ENCODE measurements at places on chromosomes 12 and 14.

- DNase-seq = no peak
Measured at GRCh38 chr12:30296486-30296885, 399.2 kb downstream of the IPO8 start.

- no peak for DNase-seq
Measured at GRCh38 chr12:95607642-95608041, 56.4 kb upstream of the USP44 start.

DNA sequence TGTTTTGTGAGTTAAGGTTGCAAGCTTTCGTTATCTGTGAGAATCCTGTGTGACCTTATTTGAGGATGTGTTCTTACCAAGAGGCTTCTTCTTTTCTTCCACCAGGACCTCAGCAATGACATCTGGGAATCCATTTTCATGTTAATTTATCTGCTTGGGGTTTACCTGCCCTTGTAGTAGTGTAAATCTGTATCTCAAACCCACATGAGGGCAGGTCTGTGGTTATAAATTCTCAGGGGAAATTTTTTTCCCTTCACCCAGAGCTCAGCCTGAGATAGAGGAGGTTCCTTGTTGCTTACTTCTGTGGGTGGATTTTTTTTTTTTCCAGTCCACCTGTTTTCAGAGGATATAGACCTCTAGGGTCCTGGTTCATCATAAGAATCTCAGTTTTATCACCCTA, 70.8 kb downstream of the AKAP6 start:
- DNase-seq = no peak

DNA sequence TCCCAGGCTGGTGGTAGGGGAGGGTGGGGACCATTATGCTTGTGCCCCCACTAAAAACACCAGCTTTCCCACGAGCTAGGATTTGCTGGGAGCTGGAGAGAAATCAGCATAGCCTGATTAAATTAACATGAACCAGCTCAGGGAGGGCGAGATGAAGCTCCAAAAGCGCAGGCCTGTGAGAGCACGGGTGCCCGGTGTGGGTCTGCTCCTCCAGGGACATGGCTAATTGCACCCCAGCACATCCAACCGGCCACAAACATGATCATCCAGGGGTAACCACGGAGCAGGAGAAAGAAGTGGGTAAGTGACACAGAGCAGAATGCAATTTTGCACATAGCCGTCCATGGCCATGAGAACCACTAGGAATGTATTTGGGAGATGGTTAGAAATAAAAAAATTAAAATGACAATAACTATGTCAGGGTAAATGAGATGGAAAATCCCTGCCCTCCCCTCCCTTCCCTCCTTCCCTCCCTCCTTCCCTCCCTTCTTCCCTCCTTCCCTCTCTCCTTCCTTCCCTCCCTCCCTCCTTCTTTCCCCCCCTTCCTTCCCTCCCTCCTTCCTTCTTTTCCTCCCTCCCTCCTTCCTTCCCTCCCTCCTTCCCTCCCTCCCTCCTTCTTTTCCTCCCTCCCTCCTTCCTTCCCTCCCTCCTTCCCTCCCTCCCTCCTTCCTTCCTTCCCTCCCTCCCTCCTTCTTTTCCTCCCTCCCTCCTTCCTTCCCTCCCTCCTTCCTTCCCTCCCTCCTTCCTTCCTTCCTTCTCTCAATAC, 26.9 kb downstream of the CLMN start:
- DNase-seq = no peak

- no peak for DNase-seq
Measured at GRCh38 chr12:123101526-123101925, 49.4 kb downstream of the PITPNM2 start.

DNA sequence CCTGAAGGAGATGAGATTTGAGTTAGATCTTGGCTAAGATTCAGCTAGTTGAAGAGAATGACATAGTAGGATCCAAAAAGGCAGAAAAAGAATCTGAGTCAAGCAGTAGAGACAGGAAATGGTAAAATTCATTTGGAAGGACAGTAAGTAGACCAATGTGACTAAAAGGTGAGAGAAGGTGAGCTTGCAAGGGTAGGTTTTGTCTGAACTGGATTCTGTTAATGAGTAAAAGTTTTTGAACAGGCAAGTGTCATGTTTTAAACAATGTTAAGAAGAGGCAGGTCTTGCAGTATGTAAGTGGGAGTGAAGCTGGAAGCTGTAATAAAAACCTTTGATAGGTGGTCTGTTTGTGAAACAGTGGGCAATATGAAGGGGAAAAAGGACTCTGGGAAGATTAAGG, 58.6 kb downstream of the ACSS3 start:
- no peak for DNase-seq

DNA sequence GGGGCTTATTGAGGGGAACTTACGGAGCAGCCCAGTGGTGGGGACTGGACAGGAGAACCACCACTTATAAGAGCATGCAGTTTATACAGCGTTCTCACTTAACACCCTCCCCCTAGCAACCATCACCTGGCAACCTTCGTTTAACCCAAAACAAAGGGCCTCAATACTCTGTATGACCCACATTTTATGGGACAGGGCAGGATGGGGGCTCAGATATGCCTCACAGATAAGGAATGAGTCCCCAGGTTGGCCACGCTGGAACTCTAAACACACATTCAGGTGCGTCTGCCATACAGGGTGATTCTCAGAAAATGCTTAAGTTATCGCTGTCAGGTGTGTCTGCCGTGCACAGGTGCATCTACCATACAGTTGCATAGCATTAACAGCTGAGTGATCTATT, 99.2 kb downstream of the GCH1 start:
- DNase-seq = no peak

DNA sequence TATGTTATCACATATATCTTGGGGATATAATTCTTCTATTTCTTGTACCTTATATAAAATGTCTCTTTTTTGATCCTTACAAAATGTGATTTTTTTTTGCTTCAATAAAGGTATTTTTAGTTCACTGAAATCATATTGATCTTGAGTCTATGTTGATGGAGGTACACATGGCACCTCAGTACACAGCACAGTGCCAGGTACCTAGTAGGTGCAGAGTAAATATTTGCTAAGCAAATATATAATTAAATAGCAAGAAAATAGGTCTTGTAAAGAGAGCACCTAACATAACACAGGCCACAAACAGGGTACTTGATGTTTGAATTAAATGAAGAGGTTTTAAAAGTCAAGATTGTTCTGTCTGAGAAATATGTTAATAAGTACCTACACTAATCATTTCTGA, 69.7 kb downstream of the CIT start:
- DNase-seq = no peak

GRCh38 chr12:46430340-46430948, 57.9 kb upstream of the SLC38A2 start:
- no peak for DNase-seq

DNA sequence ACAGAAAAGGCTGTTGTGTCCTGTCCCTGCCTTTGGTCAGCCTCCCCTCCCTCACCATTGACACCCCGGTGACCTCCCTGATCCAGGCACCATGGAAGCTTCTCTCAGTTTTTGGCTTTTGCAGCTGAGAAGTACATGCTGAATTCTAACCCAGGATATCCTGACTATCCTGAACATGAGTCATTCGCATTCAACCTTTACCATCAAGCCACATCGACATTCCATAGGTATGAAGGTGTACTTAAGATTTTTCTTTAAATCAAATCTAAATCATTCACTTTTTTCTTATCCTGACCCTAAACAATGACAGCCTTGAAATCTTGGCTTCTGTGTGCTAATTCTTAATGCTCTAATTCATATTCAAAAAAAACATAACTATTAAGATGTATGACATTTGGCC, 8.7 kb upstream of the KRT78 start:
- DNase-seq = no peak

GRCh38 chr12:52826611-52827498, 7.3 kb downstream of the KRT79 start:
- DNase-seq = no peak

DNA sequence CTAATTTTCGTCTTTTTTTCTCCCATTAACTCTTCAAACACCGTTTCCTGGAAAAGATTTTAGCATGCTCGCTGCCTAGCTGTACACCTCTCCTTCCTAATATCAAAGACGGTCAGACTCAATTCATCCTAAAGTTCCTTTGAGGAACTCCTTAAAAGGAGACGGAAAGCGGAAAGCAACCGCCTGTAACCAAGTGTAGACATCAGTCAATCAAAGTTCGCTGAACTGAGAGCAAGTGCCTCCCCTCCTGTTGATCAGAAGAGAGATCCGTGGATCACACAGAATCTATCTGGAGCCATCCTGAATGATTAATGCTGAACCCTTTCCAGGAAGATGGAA, 412 bp upstream of the TEP1 start:
- no peak for DNase-seq

DNA sequence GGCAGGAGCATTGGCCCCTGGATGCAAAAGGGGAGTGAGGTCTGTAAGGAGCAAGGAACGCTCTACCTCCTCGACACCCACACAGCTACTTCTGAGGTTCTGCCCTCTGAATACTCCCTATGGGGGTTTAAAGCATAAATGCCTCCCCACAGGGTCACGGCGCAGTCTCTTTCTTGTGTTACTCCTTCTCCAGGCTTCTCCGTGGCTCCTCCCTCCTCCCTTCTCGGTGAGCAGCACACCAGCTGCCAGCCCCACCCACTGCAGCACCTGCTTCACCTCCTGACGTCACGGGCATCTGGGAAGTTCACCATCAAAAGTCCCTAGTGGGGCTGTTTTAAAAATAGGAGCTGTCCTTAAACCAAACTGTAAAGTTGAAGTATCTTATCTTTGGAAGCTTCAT, 67.3 kb downstream of the SPTB start:
- DNase-seq = no peak

DNA sequence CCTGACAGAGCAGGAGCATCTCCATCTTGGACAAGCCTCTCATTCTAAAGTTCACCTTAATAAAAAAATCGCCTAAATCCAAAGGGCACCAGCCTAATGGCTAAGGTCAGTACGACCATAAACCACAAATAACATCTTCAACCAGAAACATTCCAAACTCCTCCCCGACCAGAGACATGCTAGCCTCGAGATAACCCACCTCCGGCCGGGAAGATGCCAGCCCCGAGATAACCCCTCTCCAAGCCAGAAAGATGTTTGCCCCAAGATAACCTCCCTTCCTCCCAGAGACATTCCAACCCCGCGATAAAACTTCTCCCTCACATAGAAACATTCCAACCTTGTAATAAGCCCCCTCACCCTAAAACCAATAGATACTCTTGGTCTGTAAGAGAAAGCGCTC, 86.8 kb upstream of the PKP2 start:
- no peak for DNase-seq

GRCh38 chr12:64912516-64913255, 88.2 kb downstream of the TBC1D30 start:
- DNase-seq = no peak

DNA sequence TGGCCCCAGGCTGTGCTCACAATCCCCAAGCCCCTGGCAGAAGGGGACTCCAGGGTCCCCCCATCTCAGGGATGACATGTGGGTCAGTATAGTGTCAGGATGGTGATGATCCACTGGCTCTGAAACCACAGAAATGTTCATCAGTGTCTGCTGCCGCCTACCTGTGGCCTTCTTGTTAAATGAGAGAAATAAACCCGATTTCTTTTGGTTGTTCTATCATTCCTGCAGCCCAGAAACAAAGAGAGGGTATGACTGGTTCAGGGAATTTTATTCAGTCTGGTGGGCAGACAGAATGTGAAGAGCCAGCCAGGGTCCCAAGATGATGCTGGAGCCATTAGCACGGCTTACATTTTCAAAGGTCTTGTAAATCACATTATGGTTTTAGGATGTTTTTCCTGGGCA, 86.6 kb downstream of the CRADD start:
- DNase-seq = no peak

GRCh38 chr14:98393527-98393926, 878.5 kb downstream of the BCL11B start:
- DNase-seq = no peak

GRCh38 chr14:50061664-50062437, 54.5 kb downstream of the VCPKMT start:
- DNase-seq = no peak

- DNase-seq = no peak
Measured at GRCh38 chr14:58898655-58899316, 261.0 kb downstream of the DACT1 start.

- DNase-seq = no peak
Measured at GRCh38 chr12:80175307-80175930, 76.1 kb downstream of the OTOGL start.

- DNase-seq = no peak
Measured at GRCh38 chr14:29475641-29476040, 452.0 kb downstream of the PRKD1 start.

GRCh38 chr12:114774197-114774596, 90.2 kb upstream of the TBX3 start:
- DNase-seq = no peak

DNA sequence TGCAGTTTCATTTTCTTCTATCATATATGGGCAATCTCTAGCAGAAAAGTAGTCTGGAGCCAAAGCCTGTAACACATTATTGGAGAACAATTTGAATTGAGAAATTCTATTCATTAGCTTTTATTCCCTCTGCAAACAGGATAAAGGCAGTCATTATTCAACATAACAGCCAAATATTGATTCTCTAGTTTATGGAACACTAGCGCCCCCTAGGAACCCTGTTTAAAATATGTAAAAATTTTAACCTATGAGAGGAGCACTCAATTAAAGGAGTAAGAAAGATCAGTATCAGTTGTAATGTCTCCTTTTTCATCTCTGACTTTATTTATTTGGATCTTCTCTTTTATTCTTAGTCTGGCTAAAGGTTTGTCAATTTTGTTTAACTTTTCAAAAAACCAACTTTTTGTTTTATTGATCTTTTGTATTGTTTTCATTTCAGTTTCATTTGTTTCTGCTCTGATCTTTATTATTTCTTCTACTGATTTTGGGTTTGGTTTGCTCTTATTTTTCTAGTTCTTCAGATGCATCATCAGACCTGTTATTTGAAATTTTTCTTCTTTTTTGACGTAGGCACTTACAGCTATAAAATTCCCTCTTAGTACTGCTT, 4.8 kb upstream of the LMNTD1 start:
- DNase-seq = no peak

DNA sequence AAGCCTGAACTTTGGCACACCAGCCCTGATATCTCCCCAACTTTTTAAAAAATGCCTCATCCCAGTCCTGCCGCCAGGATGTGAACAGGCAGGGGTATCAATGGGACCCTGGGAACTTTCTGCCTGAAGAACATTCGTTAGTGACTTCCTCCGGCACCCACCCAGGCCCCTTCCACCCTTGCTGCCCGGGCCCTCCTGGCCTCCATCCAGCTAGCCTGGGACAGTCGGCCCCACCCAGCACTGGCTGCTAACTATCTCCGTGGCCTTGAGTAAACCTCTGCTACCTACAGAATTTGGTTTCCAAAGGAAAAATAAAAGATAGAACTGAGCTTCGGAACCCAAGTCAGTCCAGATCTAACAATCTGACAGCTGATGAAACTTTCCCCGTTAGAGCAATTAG, 14.3 kb downstream of the SCARB1 start:
- DNase-seq = no peak
